Coronary artery (tissue), 2 donors: ENCODE measurements at places on chromosomes 3 and 15.

GRCh38 chr3:65466300-65466988, 572.3 kb downstream of the MAGI1 start:
- no peak for DNase-seq

DNA sequence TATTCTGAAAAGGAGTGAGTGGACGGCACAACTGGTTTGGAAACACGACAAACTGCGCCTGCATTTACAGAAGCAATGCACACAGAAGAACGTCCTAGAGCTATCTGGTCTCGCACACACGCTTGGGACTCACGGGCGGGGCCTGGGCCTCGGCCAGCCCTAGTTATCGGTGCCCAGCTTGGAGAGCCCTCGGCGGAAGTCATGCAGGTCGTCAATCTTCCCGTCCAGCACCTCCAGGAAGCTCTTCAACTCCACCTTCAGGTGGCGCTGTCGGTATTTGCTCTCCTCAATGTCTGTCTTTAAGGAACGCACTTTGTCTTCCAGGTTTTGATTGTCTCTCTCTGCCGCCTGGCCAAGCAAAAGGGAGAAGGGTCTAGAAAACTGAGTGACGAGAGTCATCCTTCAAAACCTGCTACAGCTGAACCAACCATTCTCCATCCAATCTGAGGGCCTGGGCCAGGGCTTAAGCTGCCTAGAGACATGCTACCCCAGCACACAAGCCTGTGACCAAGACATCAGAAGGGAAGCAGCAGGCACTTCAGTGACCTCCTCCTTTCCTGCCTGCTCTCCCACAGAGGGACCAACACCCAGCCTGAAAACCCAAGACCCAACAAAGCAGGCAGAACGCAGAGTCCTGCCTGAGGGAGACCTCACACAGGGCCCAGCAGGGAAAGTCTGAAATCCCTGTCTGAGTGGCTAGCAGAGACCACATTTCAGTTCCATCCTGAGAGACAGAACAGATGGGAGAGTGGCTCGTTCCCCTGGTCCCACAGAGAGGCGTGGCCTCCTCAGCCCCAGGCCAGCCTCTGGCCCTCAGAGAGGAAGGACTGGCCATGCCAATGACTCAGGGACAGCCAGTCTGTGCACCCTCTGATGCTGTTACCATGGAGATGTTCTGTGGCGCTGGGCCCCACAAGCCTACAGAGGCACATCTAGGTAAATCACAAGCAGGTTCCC, 40.4 kb downstream of the WHAMM start:
- DNase-seq: no peak

DNA sequence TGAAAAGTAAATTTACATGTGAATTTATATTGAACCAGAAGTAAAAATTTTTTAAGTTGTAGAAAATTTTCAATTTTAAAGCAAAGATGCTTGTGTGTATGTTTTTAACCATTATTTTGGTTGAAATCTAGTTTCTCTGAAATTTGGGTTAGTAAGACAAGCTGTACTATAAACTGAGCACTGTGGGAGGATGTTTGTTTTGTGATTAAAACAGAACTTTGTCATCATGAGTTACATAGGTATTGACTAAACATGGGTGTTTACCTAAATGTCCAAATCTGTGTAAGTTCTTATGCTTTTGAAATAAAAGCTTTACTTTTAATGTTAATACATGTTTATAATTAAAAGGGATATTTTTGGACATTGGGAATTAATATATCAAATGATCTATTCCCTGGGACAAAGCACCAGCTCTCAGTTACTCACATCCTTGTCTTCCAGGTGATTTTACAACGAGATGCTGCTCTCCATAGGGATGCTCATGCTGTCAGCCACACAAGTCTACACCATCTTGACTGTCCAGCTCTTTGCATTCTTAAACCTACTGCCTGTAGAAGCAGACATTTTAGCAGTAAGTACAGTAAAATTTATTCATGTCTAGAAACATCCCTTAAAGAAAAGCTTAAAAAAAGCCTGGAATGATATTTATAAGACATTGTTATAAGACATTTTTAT, 32.7 kb downstream of the RNF13 start:
- DNase-seq: no peak

GRCh38 chr3:57268416-57268815, 24.1 kb downstream of the ASB14 start:
- DNase-seq: no peak

GRCh38 chr3:138974462-138974861, 27.4 kb downstream of the FOXL2NB start:
- DNase-seq: no peak

- DNase-seq: no peak
These were observed 278.3 kb downstream of the CHL1 start for GRCh38 chr3:474828-475227.

DNA sequence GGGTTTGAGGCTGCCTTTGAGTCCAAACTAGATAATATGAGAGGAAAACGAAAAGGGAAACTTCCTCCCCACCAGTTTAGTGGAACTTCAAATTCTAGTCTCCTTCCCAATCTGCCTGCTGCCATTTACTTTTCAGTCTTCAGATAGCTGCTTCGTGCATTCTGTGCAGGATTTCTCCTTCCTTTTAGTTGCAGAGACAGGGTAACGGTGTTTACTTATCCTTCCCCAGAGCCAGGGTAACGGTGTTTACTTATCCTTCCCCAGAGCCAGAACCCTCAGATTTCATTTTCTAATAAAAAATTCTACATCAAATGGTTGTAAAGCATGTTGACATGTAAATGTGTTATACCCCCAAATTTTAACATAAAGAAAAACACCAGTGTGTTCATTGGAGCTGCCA, 282.6 kb downstream of the VPS13C start:
- DNase-seq: no peak

- DNase-seq: no peak
These were observed 921.9 kb downstream of the SQOR start for GRCh38 chr15:46556559-46557379.

GRCh38 chr3:80384811-80385210, 617.0 kb upstream of the ROBO1 start:
- DNase-seq: no peak

DNA sequence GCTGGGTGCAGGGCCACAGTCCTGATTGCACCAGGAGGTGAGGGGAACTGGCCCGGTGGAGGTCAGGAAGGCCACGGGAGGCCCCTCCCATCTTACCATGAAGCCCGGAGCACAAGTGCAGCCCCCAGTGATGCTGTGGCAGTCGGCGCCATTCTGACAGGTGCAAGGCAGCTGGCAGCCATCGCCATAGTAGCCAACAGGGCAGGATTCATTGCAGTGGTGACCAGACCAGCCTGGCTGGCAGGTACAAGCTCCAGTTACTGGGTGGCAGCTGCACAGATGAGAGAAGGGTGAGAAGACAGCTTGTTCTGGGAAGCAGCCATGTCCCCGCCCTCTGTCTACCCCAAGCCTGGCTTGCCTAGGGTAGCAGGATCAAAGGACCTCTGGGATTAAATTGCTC, 88.2 kb downstream of the RAB11A start:
- DNase-seq: no peak

DNA sequence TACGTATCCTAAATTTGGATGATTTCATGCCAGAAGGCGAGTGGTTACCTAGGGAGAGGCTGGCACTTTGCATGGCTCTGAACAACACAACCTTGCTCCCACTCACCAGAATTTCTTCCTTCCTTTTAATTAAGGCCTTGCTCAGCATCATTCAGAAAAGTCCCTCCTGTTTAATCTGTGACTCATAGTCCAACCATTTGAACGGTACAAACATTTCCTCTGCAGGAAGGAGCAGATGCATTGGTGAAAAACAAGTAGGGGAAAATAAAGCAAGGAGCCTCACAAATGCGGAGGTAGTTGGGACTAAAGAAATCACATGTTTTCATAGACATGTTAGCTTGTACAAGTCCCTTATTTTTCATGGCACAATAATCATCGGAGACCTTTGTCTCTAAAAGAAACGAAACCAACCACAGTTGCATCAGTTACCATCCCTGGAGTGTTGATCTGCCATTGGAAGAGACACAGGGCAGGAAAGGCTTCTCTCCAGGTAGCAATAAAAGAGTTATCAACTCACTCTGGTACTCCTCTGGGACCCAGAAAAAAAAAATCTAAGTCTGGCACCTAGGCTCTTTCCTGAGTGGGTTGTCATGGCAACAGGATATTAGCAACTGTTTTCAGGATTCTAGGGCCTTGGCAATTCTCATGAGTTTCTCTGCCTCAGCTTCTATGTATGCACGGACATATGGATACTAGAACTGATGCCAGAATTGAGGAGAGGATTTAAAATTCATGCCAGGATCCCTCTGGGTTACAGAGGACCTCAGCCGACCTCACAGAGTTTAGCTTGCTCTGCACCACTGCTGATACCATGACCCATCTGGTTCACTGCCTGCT, 255.4 kb upstream of the ARPP21 start:
- DNase-seq: no peak

- DNase-seq: no peak
These were observed 16.5 kb downstream of the LARP6 start for GRCh38 chr15:70837476-70837875.

DNA sequence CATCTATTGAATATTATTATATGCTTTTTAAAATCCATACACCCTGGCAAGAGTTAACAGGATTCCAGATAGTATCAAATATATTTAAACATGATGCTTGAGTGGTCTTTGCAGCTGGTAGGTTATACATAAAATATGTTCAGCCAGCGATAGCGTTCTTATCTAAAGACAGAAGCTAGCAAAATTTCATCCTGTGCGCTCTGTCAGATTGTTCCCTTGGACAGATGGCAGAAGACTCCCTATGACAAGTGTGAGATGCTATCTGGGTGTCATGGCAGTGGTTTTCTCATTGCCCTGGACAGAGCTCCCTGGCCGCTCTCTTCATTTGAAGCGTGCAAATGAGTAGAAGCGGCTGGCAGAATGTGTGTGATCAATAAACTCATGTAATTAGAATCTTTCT, 175.2 kb upstream of the SOX14 start:
- no peak for DNase-seq

DNA sequence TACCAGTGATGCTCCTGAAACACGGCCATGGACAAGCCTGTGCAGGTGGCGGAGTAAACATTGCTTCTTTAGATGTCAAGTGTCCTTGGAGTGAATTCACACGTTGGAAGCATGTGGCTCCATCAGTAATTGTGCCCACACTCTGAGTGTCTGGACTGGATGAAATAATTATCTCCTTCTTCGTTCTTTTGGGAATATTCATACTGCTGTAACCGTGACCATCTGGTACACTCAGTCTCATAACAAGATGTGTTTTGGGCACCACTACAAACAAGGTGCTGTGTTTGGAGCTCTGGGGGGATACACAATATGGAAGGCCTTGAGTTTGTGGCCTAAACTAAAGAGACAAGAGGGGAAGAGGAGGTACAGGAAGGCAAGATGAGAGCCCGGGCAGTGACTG, 165.6 kb downstream of the APBA2 start:
- DNase-seq: peak; percentile 36

GRCh38 chr3:108623504-108623903, 34.0 kb downstream of the DZIP3 start:
- DNase-seq: no peak

- DNase-seq: no peak
These were observed 29.5 kb downstream of the GLB1 start for GRCh38 chr3:33067484-33067883.

GRCh38 chr15:86634146-86634545, 554.5 kb downstream of the AGBL1 start:
- no peak for DNase-seq

DNA sequence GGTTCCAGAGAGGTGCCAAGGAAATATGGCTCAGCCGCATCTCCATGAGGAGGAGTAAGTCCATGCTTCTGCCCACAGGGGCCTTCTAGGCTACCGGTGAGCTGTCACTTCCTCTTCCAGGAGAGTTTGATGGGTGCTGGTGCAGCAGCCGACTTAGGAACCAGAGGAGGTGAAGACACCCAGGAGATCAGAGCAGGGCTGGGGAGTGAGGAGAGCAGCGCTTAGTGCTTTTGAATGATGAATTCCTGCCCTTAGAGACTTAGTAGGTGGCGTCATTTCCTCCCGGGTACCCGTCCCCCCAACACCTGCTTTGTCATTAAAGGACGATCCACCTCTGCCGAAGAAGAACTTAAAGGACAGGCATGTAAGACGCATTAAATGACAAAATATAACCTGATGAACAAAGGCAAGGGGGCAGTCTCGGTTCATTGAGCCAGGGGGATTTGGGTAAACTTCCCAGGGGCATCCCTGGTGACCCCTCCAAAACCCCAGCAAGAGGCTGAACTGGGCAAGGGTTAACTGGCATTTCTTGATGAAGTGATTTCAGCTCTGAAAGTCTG, 67.6 kb downstream of the HES1 start:
- no peak for DNase-seq

DNA sequence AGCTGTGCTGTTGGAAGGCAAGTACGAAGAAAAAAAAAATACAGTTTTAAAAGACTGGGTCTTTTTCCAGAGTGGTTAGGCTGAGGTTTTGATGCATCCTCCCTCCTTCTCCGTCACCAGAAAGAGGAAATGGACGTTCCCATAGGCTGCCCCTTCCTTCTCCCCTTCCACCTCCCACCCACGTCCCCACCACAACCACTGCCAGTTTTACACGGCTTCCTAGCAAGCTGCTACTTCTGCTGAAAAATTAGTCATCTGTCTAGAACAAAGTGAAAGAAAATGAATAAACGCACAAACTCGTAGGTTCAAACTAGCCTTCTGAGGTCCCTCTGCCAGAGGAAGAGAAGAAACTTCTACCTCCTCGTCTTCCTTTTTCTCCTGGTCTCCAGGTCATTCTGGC, 71.6 kb upstream of the RPL35A start:
- DNase-seq: no peak

DNA sequence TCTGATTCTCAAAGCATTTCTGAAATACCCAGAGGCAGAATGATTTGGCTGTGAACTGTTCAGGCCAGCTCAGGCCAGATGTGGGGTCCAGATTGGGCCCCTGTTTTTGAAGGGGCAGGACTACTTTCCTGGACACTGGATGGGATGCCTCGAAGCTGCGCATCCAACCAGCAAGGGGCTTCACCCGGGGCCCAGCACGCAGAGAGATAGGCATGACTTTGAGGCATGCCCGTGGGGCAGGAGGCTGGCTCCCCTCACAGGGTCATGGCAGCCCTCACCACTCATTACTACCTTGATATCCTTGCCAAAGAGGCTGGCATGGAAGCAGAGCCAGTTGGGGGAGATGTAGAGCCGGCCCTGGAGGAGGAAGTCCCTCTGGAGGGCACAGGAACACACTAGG, 30.1 kb downstream of the GRAMD2A start:
- no peak for DNase-seq

GRCh38 chr15:87902772-87903426, 353.6 kb downstream of the NTRK3 start:
- DNase-seq: peak; percentile 87

DNA sequence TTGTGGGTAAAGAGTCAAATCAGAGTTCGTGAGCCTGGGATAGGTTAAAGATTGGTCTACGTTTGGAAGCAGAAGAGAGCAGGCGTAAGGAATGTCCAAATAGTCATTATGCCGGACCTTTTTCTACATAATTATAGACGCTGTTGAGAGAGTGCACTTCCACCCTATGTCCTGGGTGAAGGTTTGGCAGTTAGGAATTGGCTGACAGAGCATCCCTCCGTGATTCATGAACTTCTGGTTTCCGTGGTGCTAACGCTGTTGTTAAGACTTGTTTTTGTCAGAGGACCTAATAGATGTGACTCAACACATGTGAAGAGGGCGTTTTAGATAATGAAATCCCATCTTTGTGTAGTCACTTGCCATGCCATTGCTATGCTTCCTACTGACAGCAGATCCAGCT, 1.1 kb downstream of the EAF1 start:
- no peak for DNase-seq
